ENCODE measurements at places on chromosomes 5 and 9.

- DNase-seq: no peak
Observed at GRCh38 chr9:4852419-4852818, 59.7 kb downstream of the RCL1 start.

DNA sequence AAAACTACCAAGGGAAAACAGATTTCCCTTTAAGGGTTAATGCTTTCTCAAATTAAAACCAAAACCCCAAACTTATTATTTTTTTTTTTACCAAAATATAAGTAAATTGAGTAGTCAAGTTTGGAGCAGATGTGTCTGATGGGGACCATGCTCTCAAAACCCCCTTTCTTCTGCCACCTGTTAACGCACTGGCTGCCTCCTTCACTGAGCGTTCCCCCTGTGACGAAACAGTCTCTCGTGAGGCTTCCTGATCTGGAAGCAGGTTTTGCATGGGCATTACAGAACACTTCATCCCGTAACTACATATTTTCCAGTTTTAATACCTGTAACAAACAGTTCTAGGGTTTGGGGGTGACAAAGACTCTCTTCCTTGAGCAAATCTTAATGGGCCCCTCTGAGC, 59.4 kb downstream of the ANKH start:
- no peak for DNase-seq

DNA sequence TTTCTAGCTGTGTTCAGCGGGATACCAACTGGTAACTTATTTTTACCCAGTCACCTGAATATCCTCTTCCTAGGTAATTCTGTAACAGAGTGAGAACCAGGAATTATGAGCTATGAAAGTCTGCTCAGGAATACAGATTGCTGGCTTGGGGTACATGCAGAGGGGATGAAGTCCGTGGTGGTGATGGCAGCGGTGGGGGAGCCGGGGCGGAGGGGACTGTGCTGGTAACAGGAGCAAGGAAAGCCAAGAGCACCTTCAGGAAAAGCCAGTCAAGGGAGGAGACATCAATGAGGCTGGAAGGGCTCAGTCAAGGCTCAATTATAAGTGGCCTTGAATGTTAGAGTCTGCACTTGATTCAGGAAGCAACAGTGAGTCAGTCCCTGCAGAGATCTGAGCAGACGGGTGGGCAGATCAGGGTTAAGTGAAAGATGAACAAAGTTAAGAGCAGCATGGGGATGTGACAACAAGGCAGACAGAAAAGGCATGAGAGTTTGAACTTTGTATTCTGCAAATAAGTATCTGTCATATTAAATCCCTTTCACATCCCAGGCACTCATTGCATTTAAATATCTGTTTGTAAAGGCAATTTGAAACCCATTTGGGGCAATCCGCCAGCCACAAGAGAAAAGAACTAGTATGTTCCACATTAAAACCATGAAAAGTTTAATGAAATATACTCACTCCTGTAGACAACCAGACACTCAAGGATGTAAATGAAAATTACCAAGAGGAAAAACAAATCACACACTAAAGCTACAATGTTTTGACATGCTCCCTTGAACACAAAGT, 101.2 kb downstream of the TTC39B start:
- no peak for DNase-seq

- DNase-seq: no peak
Observed at GRCh38 chr5:147403651-147404640, 105.9 kb downstream of the DPYSL3 start.

DNA sequence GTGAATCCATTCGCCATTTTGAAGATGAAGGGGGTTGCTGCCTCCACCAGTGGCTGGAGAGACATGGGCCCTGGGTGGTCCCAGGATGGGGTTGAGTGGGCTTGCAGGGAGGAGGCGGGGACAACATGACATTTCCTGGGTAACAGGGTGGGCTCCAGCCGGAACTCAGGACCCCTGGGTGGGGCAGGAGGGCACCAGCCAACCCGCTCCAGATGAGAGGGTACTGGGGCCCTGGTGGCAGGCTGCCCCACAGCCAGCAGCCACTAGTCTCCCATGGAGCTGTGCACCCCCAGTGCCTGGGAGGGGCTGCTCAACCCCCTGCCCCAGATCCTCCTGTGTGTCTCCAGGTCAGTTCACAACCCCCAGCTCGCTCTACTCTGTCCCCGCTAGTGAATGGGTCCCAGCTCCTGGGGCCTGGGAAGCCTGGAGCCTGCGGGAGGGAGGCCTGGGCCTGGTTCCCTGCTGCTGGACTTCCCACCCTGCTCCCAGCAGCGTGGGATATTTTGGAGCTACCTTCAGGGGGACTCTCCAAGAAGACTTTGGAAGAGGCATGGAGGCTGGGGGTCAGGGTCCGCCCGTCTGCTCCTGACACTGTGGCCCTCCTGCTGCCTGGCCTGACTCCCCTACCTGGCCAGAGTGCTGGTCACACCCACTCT, 55.9 kb downstream of the AHRR start:
- no peak for DNase-seq

- no peak for DNase-seq
Observed at GRCh38 chr9:33130961-33131789, 36.0 kb downstream of the B4GALT1 start.

DNA sequence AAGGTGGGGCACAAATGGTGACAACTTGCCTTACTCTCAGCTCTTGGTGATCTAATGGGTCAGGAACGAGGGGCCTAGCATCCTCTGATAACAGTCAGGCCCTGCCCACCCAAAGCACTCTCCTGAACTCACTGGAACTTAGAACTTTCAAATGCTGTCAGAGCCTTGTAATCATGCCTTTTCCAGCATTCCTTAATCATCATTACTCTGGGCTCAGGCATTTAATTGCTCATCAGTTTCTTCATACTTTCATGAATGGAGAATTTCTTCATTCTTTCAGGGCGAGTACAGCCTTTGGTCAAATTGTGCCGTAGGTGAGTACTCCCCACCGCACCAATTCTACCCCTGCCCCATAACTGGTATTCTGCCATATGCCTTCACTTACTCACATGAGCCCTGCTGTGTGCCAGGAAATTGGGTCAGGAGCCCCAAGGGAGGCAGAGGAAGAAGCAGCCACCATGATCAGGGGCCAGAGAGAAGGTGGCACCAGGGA, 30.2 kb upstream of the DUSP1 start:
- no peak for DNase-seq

- DNase-seq: no peak
Observed at GRCh38 chr5:148471379-148471778, 87.6 kb downstream of the FBXO38 start.

DNA sequence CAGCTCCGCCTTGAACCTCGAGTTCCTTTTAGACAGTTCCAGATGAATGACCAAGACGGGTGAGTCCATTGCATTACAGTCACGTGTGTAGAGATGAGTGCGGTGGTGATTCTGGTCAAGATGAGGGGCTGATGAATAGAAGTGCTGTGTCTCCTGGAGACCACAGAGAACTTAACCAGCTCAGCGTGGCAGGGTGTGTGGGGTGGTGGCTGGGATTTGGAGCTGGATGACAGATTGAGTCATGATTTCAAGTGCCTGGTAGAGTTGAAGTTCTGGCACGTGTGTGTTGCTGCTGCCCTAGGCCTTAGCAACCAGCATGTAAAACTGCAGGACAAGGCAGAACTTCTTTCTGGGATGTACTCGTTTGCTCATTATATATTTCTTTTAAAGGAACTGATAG, 53.3 kb downstream of the PRRC2B start:
- DNase-seq: no peak

DNA sequence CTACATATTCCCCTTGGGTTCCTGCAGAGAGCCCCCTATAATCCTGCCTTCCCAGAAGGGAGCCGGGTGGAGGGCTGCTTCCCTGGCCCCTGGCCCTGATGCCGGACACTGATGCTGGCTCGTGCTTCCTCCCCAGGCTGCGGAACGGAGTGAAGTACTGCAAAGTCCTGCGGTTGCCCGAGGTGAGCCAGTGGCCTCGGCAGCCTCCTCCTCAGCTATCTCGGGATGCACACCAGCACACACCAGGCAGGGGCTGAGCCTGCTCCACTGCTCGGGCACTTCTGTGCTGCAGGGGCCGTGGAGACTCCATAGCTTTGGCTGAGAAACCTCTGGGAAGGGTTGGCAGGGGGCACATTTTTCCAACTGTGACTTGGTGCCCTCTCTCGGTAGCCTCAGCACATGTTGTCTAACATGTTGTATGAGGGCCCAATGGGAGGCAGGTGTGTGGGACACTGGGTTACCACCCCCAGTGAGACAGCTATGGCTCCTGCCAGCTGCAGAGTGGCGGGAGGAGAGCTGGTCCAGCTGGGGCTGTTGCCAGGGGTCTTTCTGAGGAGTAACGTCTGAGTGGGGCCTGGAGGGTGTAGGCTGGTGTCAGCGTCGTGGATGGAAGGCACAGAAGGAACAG, 38.4 kb downstream of the USP20 start:
- DNase-seq: no peak

- DNase-seq: no peak
Observed at GRCh38 chr5:14920121-14920520, 48.5 kb upstream of the ANKH start.

DNA sequence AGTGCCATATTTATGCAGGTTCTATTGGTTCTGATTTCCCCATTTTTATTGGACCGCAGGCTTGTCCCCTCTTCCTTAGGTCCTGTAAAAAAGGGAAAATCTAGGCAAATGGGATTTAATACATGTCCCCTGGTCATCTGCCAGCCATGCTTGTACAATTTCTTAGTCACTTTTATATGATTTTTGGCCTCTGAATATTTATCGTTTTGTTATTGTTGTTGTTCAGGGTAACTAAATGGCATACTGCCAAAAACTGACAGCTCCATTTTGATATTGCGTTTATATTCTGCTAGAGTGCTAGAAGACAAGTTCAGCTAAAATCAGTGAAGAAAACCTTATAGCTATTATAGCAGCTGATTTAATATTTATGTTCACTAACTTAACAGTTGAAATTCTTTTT, 770.2 kb upstream of the FAM174A start:
- DNase-seq: no peak

DNA sequence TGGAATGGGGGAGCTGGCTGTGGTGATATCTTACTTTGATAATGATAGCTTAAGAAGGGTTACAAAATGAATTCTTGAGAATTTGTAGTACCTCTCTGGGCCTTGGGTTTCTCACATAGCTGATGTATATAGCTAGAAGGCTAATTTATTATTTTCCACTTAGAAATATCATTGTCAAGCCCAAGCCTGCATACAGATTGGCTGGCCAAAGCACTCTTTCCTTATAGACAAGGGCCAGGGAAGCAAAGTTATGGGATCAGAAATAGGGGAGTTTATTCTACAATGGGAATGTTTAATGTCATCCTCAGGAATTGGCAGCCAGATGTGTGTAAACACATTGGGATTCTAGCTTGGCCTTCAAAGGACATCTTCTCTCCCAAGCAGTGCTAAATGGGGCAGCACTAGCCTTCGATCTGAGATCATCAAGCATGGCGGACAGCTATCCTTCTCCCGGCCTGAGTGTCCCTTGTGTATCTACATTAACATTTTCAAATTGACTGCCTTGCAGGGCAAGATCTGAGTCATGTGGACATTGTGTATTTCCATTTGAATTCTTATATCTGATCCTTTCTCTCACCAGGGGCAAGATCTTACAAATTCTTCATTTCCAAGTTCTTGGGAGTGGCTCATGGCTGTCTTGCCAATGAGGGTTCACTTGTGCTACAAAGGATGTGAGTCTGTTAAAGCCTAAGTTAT, 457.2 kb downstream of the ARHGEF28 start:
- no peak for DNase-seq

DNA sequence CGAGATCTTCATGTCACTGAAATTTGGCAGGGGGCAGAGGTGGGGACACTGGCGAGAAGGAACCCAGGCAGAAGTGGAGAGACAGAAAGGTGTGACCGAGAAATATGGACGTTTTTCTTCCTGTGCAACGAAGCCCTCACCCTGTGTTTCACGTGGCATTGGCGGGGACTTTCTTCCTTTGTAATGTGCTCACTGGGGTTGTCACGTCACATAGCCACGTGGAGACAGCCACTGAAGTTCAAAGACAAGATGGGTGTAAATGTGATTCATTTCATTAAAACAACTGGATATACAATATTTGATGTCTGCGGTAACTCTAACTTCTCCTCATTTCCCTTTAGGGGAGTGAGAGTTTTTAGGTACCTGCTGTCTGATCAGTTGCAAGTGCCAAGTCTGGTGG, 225.7 kb downstream of the FSTL4 start:
- no peak for DNase-seq

DNA sequence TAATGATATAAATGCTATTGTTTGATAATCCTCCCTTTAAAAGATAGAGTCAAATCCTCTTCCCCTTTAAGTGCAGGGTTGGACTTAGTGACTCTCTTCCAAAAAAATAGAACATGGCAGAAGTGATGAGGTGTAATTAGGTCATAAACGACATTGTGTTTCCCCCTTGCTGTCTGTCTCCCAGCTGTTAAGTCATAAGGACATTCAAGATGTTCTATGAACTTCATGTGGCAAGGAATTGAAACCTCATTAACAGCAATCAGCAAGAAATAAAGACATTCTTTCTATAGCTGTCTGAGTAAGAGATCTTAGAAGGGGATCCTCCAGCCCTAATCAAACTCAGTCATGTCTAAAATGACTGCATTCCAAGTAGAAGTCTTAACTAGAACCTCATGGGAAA, 3.3 kb upstream of the SLC25A46 start:
- no peak for DNase-seq

- DNase-seq: no peak
Observed at GRCh38 chr5:101969742-101970141, 326.3 kb downstream of the SLCO4C1 start.

DNA sequence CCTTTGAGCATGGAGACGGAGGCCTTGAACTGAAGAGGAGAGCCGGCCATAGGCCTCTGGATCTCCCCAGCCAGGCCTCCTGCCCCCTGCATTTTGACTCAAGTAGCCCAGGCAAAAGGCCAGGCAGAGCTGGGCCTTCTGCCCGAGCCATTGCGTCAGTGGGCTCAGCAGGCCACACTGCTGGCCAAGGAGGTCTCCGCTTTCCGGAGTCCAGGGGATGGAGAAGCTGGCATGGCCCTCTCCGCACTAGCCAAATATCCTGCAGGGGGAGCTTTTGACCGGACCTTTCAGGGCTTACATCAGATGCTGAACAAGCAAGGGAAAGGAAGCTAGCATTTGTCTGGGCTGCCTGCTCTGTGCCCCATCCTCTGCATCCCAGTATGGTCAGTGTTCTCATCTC, 386.8 kb downstream of the TRIM36 start:
- no peak for DNase-seq

- no peak for DNase-seq
Observed at GRCh38 chr5:71883742-71884103, 164.6 kb downstream of the CARTPT start.

DNA sequence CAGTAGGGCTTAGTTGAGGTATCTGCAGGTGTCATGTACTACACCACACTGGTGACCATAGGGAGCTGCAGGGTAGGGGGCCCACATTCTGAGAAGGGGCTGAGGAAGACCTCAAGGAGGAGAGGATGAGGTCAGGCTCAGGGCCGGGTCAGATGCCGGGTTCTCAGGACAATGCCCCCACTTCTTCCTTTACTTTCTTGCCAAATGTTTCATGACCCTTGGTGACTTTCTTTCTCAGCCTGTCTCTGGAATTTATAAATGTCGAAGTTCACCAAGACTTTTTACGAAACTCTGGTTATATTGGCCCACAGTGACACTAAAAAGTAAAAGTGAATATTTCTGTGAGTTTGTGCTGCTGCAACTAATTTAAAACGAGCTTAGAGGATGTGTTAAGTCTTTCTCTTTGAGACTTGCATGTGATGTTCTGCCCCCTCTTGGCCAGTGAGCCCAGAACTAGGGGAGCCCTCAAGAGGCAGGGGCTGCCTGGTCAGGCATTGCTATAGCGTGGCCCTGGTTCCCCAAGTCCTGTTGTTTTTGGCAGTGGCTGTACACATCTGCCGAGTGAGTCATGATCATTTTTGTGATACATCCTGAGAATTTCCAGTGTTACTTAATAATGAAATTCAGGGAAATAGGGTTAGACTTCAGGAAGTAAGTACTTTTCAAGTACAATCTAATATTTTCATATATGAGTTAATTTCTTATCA, 11.2 kb downstream of the ACO1 start:
- DNase-seq: no peak

Measured in right kidney (tissue), 9 donors.